ENCODE measurements at places on chromosomes 7 and 10.

DNA sequence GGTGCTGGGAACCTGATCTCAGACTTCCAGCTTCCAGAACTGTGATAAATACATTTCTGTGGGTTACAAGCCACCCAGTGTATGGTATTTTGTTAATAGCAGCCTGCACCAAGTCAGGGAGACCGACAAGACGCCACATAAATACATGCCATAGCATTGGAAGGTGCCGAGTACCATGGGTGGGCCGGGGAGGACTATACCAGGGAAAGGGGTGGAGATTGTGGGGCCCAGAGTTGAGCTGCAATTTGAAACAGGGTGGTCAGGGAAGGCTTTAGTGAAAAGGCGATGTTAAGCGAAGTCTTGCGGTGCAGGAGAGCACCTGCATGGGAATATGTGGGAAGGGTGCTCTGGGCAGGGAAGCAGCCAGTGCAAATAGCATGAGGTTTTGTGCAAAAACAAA lies 88.9 kb upstream of the LRRC4 start:
- DNase-seq: no peak

DNA sequence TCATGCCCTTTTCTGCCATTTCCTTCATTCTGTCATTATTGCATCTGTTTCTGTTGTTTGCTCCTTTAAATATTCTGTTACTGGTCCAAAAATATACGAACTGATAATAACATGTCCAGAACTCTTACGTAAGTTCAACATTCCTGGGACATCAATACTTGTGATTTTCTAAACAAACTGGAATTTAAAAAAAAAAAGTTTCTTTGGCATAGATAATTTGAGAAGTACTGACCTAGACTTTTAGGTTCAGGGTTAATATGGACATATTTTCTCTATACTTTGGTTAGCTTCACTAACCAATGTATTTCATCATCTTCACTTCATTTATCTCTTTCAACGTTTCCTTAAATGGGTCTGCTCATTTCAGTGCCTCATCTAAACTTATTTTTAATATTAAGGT lies 147.3 kb downstream of the JMJD1C start:
- DNase-seq: no peak

DNA sequence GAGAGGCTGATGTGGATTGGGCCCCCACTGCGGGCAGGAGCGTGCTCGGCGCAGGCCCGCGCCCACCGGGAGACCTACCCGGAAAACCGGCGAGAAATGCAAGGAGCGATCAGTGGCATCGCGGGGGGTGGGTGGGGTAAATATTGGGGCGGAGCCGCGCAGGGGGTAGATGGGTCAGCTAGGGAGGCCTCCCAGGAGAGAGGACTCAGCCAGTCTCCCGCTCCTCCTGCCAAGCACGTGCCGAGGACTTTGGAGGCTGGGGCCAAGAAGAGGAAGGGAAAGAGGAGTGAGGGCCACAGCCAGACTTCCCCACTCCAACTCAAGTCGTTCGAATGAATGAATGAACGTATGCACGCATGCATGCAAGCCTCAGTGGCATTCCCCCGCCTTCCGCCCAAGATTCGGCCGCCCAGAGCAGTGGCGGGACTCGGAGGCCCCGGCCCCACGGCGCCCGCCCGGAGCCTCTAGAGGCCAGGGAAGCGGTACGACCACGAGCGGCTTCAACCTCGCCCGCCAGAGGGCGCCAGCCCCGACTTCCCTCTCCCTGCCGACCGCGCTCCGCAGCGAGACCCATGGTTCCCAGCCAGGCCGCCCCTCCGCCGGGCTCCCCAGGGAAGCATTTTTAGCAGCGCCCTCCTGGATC lies 3.6 kb downstream of the NPM3 start:
- no peak for DNase-seq

GRCh38 chr7:129617652-129618051 lies 6.1 kb downstream of the NRF1 start:
- DNase-seq: no peak

DNA sequence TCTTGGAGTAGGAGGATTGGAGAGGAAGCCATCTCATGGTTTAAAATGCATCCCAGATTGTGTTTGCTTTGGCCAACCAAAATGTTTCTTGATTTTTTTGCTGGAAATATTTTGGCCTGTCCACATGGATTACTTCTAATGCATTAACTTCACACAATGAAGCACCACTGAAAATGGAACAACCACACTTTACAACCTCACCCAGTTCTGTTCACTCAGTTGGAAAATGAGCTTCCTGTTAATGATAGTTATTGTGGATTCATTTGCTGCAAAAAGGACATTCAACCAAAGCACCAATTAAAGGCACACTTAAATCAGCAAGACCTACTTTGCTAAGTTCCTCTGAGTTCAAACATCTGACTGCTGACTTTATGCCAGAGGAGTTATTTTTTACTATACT lies 11.3 kb upstream of the A1CF start:
- no peak for DNase-seq

- no peak for DNase-seq
Observed at GRCh38 chr7:24323961-24324480, 40.0 kb downstream of the NPY start.

GRCh38 chr10:76982671-76983070 lies 654.9 kb downstream of the KCNMA1 start:
- peak; percentile 2 for DNase-seq

DNA sequence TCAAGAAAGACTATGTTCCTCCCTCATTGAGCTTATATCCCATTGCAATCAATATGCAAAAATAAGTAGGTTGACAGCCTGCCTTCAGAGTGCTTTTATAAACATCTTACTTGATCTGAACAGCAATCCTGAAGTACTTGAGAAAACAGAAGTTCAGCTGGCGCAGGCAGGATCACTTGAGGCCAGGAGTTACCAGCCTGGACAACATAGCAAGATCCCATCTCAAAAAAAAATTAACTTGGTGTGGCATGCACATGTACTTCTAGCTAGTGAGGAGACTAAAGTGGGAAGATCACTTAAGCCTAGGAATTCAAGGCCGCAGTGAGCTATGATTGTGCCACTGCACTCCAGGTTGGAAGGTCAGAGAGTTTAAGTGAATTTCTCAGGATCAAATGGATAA lies 30.1 kb downstream of the LUC7L2 start:
- DNase-seq: no peak

- DNase-seq: no peak
Observed at GRCh38 chr10:109902992-109903947, 20.0 kb downstream of the XPNPEP1 start.

DNA sequence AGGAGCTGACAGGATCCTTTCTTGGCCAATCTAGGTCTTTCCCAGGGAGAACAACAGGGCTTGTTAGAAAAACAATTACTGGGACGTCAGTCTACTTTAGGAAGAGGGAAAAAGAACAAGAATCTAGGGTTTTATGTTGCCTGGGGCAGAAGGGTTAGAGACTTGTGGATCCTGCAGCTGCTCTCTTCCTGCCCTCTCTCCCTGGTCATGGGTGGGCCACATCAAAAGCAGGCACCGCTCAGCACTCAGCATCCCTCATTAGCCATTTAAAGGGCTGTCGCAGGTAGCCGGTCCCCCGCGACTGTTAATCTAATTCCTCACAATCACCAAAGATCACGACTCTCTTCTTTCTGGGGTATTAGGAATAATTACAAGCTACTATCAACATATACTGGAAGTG lies 631.9 kb downstream of the CALN1 start:
- no peak for DNase-seq

GRCh38 chr7:6656413-6656812 lies 19.3 kb downstream of the ZNF316 start:
- DNase-seq: no peak

DNA sequence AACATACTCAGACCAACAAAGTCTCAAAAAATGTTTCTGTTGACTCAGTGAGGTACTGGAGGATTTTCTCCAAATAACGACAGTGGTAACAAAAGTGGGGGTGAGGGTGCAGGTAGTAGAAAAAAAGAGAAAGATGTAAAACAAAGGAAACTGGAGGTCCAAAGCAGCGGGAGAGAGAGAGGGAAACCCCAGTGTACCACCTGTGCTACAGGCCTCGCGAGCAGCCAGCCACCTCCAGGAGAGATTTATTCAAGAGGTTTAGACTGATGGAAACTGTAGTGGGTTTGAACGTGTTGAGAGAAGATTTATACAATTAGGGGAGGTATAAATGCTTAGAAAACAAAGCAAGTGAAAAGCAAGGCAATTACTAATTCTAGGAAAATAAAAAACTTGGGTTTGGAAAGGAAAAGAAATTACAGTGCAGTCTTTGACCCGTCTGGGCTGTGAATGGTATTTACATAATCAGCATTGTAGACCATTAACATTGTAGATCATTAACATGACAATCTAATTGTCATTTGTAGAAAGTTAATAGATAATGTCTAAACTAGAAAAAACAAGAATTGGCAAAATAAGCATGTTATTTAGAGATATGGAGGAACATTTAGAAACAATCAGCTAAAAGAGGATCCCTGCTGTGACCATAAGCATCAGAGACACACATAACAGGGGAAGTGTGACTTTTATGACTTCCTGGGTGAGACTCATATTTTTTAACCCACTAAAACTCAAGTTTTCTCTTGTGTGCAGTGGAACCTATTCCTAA lies 180.0 kb downstream of the RELN start:
- DNase-seq: no peak

- no peak for DNase-seq
Observed at GRCh38 chr10:11404901-11405300, 206.5 kb downstream of the USP6NL start.

- no peak for DNase-seq
Observed at GRCh38 chr7:92255308-92255707, 9.5 kb downstream of the ANKIB1 start.

DNA sequence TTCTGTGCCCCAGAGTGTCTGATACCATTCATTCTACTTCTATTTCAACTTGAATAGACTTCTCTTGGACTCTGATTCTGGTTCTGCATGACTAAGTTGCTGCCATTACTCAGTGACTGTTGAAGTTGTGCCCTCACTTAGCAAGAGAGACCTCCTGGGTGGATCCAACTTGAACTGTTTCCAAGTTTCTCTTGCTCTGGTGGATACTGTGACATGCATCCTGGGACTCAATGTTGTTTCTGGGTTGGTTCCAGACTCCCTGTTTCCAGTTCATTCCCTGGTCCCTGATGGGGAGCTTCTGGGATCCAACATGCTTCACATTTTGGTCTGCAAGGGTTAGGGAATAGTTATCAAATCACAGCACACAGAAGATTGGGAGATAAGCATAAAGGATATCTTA lies 26.2 kb upstream of the PRPF18 start:
- DNase-seq: no peak

DNA sequence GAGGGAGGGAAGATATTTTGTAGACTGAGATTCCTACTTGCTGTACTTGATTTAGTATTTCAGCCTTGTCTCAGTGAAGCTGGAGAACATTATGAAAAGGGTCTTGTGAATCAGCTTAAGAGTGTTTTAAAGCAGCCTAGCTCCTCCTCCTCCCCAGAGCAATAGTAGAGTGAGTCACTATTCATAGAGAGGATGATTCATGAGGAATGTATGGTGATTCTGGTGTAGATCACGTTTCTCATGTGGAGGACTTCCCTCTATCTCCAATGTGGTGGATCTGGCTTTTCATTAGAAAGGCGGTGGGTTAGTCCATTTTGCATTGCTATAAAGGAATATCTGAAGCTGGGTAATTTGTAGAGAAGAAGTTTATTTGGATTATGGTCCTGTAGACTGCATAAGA lies 340.1 kb upstream of the CHRM2 start:
- no peak for DNase-seq

GRCh38 chr10:125008689-125009638 lies 67.0 kb downstream of the ZRANB1 start:
- no peak for DNase-seq

- no peak for DNase-seq
Observed at GRCh38 chr7:100510437-100511239, 26.9 kb downstream of the NYAP1 start.
